ENCODE measurements at places on chromosomes 11 and 22.

GRCh38 chr11:95465887-95466286, 234.9 kb upstream of the SESN3 start:
- no peak for DNase-seq

GRCh38 chr11:72141066-72141465, 5.5 kb downstream of the FOLR3 start:
- peak; percentile 76 for DNase-seq

DNA sequence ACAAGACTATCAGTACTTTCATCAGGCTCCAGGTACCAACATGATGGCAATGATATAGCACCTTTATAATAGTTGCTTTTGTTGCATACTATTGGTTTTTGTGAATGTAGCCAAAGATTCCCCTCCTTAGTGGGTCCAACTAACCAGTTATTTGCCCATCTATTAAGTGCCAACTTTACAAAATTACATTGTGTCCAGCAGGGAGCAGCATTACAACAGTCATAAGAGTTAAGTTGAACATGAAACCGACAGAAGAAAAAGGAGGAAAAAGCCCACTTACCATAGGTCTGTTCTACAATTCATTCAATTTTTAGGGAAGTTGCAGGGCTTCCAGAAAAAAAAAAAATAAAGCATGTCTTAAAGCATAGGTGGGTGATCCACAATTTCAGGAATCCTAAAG, 21.6 kb downstream of the IMMP1L start:
- DNase-seq, result peak; percentile 88

DNA sequence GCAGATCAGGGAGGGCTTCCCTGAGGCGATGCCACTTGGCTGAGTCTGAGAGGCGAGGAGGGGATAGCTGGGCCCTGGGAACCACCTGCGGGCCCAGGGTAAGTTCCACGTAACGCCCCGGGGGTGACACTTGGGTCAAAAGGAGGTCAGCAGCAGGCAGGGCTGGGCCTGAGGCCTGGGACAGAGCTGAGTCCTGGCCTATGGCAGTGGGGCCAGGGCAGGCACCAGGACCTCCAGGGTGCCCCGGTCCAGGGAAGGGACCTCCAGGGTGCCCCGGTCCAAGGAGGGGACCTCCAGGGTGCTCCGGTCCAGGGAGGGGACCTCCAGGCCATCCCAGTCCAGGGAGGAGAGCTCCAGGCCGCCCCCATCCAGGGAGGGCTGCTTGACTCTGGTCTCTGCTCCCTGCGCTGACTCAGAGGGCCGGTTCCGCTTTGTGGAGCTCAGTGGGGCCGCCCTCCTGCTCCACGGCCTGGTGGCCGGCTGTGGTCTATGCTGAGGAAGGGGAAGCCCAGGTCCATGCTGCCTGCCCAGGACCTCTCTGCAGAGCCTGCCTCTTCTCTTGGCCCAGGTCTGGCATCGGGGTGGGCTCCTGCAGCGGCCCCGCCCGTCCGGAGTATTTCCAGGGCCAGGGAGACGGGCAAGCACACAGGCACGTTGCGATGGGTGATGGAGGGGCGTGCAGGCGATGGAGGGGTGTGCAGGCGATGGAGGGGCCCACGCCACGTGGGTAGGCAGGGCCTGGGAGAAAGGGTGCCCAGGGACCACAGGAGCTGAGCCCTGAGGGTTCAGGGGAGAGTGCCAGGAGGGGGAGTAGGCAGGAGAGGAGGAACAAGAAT, 19.5 kb upstream of the WNT7B start:
- DNase-seq, result peak; percentile 62

DNA sequence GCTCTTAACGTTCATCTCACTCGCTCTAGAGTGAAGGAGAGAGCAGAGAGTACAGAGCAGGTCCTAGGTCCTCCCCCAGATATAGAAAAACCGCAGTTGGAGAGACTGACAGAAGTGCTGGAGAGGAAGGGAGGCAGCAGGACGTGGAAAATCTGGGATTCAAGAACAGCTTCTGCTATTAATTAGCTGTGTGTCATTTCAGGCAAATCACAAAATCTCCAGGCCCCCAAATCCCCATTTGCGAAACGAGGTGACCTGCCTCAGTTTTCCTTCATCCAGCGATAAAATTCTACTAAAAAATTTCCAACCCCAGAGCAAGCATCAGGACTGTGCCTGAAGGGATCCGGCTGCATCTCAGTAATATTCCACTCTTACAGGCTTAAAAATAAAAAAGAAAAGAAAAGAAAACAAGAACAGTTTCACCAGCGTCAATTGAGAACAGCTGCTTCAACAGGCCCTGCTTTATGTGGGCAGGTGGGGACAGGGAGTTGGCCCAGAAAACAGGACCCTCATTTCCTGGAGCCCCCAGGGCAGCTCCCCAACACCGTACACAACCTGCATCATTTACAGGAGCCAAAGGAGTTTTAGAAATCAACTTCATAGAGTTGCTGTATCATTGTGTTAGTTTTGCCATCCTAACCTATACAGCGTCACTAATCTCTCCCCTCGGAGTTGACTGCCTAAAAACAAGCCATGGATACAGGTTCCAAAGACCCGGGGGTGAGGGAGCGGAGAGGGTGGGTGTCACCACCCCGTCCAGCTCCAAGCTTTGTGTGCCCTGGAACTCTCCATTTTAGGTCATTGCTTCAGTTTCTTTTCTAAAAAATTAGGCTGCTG, 2.3 kb upstream of the MALAT1 start:
- DNase-seq, result peak; percentile 48
